Activated CD8-positive, alpha-beta T cell treated with anti-CD3 and anti-CD28 coated beads, Interleukin-2, amount 10 ng/mL, durations not matched to agents 7 days and 5 days (primary cell): ENCODE measurements at places on chromosomes 2 and 18.

DNA sequence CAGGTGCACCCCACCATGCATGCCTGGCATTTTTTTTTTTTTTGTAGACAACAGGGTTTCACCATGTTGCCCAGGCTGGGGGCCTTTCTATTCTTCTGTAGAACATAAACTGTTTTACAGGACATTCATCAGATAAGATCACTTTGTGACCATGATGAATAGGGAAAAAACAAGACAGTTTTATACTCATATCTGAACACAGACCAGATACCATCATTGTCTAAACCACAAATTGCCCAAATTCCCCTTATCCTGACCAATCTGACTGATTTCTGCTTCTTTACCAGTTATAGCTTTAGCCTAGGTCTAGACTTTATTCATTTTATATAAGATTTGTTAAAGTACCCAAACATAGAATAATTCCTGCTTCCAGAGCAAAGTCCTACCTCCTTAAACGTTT is 1699.3 kb upstream of the TMEFF2 start:
- no peak for DNase-seq
- no peak overlapping the region for H3K27ac ChIP-seq
- H3K4me3 ChIP-seq = no peak overlapping the region
- no peaks in the 10 kb centered on the region for H3K27me3 ChIP-seq
- no peaks in the 10 kb centered on the region for H3K36me3 ChIP-seq

DNA sequence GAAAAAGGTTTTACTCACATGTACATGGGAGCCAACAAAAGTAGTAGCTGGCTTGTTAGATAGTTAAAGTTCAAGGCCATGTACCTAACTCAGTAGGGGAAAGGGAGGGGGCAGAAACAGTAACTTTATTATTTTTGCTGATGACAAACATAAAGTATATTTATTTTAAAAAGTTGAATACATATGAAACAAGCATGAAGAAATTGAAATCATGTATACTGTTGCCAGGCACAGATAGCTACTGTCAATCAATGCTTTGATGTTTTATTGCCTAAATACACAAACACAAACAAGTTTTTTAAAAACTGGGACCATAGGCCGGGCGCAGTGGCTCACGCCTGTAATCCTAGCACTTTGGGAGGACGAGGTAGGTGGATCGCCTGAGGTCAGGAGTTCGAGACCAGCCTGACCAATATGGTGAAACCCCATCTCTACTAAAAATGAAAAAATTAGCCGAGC is 7.6 kb upstream of the PSD4 start:
- H3K4me3 ChIP-seq = no peak overlapping the region
- H3K4me1 ChIP-seq = peaks cover 60% of the 10 kb centered on the region
- no peaks in the 10 kb centered on the region for H3K27me3 ChIP-seq
- peak overlapping the region; percentile 4 for H3K27ac ChIP-seq
- peaks cover 15% of the 10 kb centered on the region for H3K36me3 ChIP-seq
- DNase-seq = peak; percentile 3

- no peak for DNase-seq
- H3K4me3 ChIP-seq = no peak overlapping the region
- no peaks in the 10 kb centered on the region for H3K36me3 ChIP-seq
- no peak overlapping the region for H3K27ac ChIP-seq
- H3K4me1 ChIP-seq = no peaks in the 10 kb centered on the region
Observed at GRCh38 chr2:175188761-175189160, 7.3 kb upstream of the ATP5MC3 start.

DNA sequence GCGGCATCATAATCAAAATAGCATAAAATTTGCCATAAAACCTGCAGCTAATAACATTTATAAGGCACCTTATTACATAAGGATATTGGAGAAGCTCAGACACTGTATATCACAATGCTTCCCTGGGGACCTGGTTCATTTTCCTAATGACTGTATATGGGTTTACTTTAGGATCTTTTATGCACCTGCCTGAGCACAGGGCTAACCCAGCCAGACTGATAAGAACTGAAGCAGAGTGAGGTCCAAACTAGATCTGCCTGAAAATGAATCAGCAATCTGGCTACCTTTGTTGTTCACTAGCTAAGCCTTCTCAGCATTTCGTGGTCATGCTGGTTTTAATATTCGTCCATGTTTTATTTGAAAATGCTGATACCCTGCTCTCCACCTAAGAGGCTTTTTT is 1922.3 kb upstream of the CELF4 start:
- no peak for DNase-seq
- no peaks in the 10 kb centered on the region for H3K36me3 ChIP-seq
- H3K4me1 ChIP-seq = no peaks in the 10 kb centered on the region
- H3K27ac ChIP-seq = no peak overlapping the region
- H3K27me3 ChIP-seq = no peaks in the 10 kb centered on the region

- peak overlapping the region; percentile 44 for H3K4me3 ChIP-seq
- H3K27me3 ChIP-seq = no peaks in the 10 kb centered on the region
- peaks cover 61% of the 10 kb centered on the region for H3K36me3 ChIP-seq
- H3K4me1 ChIP-seq = peaks cover 91% of the 10 kb centered on the region
- H3K27ac ChIP-seq = peak overlapping the region; percentile 93
Observed at GRCh38 chr2:98453083-98453482, 8.4 kb downstream of the INPP4A start.

DNA sequence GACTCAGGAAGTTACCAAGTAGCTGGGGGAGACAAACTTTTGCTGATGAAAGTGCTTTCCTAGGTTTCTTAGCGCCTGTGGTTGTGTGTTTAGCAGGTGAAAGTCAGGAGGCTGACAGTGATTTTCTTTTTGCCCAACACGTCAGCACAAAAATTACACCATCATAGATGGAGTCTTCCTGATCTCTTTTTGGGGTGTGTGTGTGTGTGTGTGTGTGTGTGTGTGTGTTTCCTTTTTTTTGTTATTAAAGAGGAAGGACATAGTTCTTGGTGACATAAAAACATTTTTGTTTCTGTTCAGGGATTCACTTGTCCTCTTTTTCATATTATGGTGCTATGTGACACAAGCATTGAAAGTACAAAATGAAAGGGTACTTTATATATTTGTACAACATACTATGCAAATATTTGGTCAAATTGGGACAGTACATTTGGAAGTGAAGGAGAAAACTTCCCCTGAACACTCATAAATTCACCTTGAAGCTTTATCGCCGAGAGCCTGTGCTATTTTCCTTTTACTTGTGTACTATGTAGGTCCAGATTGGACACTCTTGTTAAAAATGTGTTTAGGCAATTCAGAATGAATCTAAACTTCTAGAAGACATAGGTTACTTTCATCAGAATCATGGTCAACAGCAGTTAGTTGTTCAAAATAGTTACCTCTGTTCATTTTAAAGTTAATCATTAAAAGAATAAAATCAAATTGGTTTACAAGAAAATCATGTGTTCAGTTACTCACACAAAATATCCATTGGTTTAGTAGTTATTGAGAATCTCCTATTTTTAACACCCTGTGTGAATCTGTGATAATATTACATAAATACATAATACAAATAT is 491.9 kb downstream of the IRS1 start:
- no peak overlapping the region for H3K27ac ChIP-seq
- DNase-seq = no peak
- H3K4me3 ChIP-seq = no peak overlapping the region
- H3K36me3 ChIP-seq = no peaks in the 10 kb centered on the region
- no peaks in the 10 kb centered on the region for H3K27me3 ChIP-seq
- H3K4me1 ChIP-seq = no peaks in the 10 kb centered on the region

GRCh38 chr2:26738481-26738880 is 25.6 kb upstream of the SLC35F6 start:
- peaks cover 17% of the 10 kb centered on the region for H3K4me1 ChIP-seq
- no peaks in the 10 kb centered on the region for H3K36me3 ChIP-seq
- H3K27ac ChIP-seq = no peak overlapping the region
- DNase-seq = no peak
